ENCODE measurements at places on chromosomes 3 and 15.

GRCh38 chr3:158918451-158918850 is 116.6 kb downstream of the MFSD1 start:
- no peak for DNase-seq

- DNase-seq: no peak
Measured at GRCh38 chr3:151552589-151552988, 91.7 kb upstream of the IGSF10 start.

- no peak for DNase-seq
Measured at GRCh38 chr3:55144015-55144673, 216.3 kb upstream of the LRTM1 start.

- no peak for DNase-seq
Measured at GRCh38 chr15:27660676-27661075, 438.4 kb downstream of the OCA2 start.

DNA sequence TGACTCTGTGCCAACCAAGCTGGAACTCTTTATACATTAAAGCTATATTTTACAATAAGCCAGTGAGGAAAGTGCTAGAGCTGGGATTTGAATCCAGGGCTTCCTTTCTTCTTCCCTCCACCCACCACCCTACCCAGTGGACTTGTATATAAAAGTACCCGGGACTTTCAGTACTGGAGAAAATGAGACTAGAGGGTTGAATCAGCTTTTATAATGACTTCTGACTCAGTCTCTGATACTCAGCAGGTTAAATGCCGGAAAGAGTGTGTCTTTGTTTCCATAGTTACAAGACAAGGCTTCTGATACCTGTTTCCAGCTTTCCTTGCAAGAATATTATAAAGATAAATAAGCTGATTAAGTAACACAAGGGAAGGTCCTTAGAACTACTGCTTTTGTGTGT is 80.9 kb downstream of the FRMD4B start:
- no peak for DNase-seq

DNA sequence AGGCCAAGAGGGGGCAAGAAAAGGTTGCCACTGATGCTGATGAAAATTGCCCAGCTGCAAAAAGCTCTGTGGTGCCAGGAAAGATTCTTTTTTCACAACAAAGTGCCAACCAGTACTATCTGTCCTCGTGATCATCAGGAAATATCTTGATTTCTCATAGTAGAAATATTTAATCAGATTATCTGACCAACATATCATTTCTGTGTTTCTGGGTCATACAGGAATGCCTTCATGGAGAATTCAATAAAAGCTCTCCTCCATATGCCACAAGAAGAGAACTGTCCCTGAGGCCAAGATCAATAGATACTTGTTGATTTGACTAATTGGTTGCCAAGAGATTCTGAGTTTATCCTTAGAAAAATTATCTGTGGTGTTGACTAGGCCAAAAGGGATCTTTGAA is 63.5 kb downstream of the FSIP1 start:
- DNase-seq: no peak
